ENCODE measurements at places on chromosomes 7 and 10.

- no peak for DNase-seq
These were observed 468.2 kb upstream of the LRRTM3 start for GRCh38 chr10:66457629-66458028.

GRCh38 chr7:43921423-43921822 is 4.8 kb upstream of the UBE2D4 start:
- no peak for DNase-seq

DNA sequence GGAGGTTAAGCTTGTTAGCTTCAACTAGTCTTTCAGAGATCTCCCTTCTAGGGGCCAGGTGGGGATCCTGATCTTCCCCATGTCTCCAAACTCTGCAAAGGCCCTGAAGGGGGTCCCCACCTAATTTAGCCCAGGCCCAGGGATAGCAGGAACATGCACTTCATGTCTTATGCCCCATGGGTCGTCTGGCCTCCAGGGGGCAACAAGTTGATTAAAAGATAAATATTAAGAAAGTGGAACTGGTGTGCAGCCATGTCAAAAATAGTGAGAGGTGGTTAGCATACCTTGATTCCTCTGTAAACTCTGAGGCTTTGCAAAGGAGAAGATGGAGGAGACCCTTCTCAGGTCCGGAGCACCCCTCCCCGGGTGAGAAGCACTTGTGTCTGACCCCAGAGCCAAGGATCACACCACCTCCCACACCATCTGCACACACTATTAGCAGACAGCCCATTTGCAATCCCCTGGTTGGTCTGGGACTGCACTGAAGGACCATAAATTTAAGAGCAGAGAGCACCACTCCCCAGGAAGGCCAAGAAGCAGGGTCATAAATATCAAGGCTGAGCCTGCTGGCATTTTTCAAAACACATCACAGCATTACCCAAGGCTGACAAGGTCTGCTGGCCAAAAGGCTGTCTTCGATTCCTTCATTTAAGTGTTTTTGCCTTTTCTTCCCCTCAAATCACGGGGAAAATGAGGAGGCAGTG is 44.2 kb upstream of the LRRC18 start:
- no peak for DNase-seq

GRCh38 chr10:103042908-103043307 is 124.8 kb downstream of the CNNM2 start:
- DNase-seq = no peak

Data from stimulated activated CD4-positive, alpha-beta T cell treated with anti-CD3 and anti-CD28 coated beads, TNF-alpha, amount 100 ng/mL, for 48 hours (primary cell).